ENCODE measurements at places on chromosomes 11 and 22.

GRCh38 chr11:76602431-76602861, 68.1 kb downstream of the LRRC32 start:
- DNase-seq: peak; percentile 89

- DNase-seq: peak; percentile 62
Observed at GRCh38 chr22:36398601-36399471, 11.1 kb upstream of the MYH9 start.

DNA sequence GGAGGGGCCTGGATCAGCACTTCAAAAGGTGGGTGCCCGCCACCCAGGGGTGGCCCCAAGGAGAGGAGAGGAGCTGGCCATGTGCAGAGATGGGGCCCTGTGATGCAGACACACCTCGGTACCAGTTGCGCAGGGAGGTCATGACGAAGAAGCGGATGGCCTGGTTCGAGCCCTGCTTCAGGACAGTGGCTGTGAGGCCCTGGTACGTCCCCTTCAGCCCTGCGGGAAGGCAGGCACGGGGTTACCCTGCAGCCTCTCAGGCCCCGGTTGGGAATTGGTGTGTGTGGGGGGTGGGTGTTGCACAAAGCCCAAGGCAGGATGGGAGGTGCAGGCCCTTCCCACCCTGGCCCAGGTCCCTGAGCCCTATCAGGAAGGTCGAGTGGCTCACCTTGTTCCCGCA, 1.8 kb downstream of the SLC25A1 start:
- DNase-seq: no peak

DNA sequence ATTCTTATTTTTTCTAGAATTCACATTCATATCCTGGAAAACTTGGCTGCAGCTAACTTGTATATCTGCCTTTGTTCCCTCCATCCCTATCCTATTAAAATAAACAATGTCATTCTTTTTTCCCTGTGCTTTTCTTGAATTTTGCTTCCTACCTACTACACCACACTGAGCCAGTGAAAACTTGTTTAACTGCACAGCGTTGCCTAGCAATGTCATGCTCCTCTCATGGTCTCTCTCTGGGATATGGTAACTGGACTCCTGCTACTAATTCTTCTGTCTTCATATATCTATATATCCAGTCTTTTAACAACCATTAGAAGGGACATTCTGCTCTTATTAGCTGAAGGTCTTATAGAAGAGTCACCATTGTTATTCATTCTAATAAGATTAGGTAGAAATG, 434.4 kb downstream of the METTL15 start:
- no peak for DNase-seq

GRCh38 chr22:42419243-42419881, 12.8 kb downstream of the NFAM1 start:
- DNase-seq: no peak

DNA sequence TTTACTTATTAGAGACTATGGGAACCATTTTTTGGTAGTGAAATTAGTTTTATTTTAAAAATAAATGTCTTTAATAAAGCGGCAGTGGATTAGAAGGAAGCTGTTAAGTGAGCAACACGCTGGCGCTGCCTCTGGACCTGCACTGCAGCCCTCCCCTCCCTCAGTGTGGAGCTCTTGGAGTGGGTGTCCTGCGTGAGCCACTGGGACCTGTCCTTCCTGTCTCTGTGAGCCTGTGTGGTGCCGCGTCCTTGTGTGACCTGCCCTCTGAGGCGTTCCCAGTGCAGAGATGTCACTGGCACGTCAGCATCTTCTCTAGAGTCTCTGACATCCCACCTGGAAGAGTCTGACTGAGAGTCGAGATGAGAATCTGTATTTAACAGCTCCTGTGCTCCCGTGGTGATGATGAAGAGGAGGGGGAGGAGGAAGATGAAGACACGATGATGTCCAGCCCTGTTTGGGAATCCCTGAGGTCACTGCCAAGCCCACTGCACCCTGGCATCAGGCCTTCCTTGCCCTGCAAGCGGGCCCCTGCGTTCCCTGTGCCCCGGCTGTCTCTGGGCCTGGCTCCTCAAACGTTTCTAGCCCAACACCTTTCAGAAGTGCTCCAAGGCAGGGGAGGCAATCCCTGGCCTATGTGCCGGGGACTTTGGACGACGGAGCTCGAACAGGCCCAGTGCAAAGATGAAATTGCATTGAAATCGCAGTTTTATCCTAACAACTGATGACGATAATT, 271.8 kb downstream of the TBC1D22A start:
- DNase-seq: no peak

GRCh38 chr11:3340025-3340424, 38.9 kb downstream of the ZNF195 start:
- peak; percentile 75 for DNase-seq

DNA sequence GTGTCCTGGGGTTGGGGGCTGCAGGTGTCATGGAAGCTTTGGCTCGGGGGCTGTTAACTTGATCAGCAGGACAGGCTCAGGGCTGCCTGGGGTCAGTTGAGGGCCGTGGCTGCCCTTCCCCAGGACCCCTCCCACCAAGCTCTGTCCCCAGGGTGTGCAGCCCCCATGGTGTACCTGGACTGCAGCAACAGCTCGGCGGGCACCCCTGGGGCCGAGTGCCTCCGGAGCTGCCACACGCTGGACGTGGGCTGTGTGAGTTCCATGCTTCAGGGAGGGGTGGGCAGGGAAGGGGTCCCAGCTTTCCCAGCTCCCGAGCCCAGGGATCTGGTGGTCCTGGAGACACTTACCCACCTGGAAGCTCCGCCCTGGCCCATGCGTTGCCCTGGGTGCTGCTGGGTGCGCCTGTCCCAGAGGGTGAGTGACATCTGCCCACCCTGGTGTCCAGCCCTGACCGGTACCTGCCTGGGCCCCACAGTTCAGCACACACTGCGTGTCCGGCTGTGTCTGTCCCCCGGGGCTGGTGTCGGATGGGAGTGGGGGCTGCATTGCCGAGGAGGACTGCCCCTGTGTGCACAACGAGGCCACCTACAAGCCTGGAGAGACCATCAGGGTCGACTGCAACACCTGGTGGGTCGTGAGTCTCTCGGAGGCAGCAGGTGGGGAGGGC, 11.3 kb downstream of the MUC5B start:
- DNase-seq: no peak

GRCh38 chr22:33083212-33083611, 25.0 kb upstream of the SYN3 start:
- no peak for DNase-seq

GRCh38 chr11:15835788-15836411, 520.4 kb downstream of the SOX6 start:
- peak; percentile 86 for DNase-seq

DNA sequence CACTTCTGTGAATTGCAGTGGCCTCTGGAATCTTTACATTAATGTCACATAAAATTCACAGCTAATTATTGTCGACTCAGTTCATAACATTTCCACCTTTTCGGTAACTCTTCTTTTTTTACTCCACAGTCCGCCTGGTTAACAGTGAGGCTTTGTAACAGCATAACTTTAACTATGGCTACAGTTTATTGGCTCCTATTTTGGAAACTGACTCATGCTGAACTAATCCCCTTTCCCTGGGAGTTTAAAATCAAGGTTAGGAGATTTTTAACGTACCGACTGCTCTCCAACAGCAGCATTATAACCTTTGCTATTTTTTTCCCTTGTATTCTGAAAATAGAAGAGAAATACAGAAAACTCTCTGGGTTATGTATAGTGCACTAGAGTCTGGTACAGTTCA, 3.2 kb upstream of the POGLUT3 start:
- peak; percentile 59 for DNase-seq

GRCh38 chr22:36486619-36487384, 5.4 kb upstream of the TXN2 start:
- peak; percentile 74 for DNase-seq

DNA sequence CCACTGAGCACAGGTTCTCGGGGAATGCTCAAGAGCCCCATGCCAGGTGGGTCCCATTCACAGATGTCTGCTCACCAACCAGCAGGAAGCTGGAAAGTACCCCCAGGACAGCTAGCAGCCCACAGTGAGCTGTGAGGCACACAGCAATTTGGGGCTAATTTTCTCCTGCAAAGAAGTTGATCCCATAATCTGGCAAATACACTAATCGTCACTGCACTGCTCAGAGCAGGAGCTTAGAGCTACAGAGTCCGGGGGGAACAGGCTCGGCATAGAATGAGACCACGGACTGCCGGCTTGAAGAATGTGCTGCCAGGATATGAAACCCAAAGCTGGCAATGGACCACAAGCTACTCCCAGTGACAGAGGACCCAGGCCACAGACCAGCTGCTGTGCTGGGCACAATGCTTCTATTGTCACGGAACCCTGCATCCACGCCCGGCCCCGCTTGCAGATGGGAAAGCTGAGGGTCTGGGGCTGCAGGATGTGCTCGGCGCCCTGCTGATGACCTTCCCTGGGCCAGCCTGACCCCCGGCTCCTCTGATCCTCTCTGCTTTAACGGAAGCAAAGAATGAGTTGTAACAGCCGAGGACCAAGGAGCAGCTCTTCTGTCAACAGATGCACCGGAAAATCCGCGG, 239.7 kb downstream of the CTTN start:
- DNase-seq: no peak

DNA sequence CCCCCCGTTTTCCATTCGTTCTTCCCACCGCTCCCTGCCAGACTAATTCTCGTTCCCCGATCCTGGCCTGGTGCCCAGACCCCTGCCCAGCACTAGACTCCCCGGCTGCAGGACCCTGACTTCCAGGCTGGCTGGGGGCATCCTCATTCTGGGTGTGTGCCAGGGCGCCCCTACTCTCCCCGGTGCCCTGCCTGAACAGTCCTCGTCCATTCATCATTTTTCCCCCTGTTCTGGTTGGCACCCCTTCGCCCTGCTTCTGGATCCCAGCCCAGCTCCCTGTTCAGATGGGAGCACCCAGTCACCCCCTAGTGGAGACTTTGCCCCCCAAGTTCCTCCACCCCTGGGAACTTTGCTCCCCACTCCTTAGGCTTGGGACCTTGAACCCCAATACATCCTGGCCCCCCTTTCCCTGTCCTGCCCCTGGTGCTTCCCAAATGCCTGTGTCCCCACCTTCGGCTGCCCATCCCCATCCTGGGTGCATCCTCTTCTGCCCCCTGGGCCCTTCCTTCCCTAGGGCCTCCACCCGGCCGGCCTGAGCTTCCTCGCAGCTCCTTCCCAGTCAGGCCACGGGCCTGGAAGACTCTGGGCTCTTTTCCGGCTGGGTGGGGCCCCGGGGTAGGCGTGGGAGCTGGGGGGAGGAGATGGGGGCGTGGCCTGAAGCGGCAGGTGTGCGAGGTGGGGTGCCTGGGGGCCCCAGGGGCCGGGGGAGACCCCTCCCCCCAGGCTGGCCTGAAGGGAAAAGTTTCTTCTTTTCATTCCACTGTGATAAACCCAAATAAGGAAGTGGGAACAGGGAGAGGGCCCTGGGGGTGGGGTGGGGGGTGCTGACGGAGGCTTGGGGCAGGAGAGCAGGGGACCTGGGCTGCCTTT, 908 bp downstream of the PLCB3 start:
- DNase-seq: no peak

DNA sequence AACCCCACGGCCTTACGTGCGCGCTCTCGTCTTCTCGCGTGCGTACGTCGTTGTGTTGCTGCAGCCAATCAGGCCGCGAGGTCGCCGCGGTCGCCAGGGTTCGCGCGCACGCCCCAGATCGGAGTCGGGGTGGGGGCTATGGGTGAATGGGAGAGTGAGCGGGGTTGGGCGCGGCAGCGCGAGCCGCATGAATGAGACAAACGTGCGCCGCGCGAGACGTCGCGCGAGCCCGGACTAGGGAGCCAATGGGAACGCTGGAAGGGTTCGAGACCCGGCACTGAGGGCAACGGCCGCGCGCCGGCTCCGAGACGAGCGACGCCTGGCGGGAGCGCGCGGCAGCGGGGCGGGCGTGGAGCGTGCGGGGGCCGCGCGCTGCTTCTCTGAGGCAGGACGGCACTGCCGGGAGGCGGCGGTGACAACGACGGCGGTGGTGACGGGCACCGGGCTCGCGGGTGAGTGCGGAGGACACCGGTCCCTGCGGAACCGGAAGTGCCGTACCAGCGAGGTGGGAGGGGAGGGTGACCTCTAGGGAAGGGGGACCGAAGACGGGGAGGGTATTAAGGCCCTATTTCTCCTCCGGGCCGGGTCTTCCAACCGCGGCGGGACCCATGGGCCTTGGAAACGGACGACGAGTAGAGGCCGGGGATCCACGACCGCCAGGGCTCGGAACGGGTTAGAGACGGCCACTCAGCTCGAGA, at the start of gene ZDHHC5:
Gene ZDHHC5 (plus strand): TSS at position 379 of the 698 bp plus-strand sequence. CDS start 4,977 bp downstream, outside the sequence.
- DNase-seq: peak; percentile 100

GRCh38 chr22:36143066-36143815, 17.3 kb downstream of the APOL3 start:
- DNase-seq: no peak

DNA sequence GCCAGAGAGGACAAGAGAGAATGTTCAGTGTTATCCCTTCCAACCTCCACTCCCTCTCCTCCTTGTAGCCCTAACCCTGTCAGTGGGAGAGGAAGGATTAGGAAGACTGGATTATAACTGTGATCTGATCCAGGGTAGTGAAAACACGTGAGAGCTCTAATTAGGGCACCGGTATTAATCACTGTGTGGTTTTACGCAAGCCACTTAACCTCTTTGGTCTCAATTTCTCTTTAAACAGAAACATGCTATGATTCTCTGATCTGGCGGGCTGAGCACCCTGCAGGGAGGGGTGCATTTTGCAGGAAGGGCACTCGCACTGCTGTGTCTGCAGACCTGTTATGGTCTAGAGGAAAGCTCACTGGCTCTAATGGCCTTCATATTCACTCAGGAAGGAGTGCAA, 11.5 kb downstream of the RPL27A start:
- peak; percentile 56 for DNase-seq

GRCh38 chr11:65975771-65976170, 14.2 kb downstream of the SART1 start:
- DNase-seq: no peak

DNA sequence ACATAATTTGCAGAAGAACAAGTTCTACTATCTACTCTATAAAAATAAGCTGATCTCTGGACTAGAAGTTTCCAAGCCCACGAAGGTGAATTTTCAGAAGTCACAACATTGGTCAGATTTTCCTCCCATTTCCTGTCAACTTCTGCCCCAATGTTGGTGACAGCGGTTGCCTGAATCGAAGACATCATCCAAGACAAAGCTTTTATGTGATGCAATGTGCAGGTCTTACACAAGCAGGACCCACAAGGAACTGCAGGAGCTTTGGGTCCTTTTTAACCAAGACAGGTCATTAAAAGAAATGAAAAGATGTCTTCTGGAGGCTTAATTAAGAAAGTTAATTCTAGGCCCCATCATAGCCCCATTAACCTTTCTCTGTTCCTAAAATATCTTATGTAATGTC, 125.6 kb upstream of the BLID start:
- DNase-seq: no peak

- DNase-seq: no peak
Observed at GRCh38 chr11:79040348-79040747, 400.5 kb downstream of the TENM4 start.

DNA sequence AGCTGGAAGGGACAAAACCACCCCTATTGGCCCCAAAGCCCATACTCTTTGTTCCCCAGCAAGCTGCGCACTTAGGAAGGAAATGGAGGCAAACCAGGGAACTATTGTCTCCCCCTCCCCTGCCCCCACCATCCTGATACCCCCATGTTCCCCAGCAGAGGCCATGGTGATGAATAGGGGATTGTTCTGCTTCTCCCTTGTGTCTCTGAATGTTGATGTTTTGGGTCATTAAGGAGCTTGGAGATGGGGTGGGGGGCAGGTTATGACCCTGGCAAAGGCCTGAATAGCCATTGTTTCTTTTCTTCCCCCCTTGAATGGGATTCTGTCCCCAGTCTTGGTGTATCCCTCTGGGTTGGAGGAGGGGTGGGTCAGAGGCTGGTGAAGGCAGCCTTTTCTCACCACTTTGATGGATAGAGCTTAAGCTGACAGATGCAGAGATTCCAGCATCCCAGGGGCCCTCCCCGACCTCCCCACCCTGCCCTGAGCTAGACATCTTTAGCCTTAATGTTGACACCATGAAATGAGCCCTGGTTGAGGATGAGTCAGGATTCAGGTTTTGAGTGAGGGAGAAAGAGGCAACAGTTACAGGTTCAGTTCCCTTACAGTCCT, 8.3 kb downstream of the DTX4 start:
- DNase-seq: no peak

Data from fibroblast of villous mesenchyme (primary cell).